ENCODE measurements at places on chromosomes 16 and 17.

- DNase-seq: no peak
These were observed 224.2 kb downstream of the PARN start for GRCh38 chr16:14405611-14406537.

- no peak for DNase-seq
These were observed 79.0 kb downstream of the NFAT5 start for GRCh38 chr16:69644790-69645189.

DNA sequence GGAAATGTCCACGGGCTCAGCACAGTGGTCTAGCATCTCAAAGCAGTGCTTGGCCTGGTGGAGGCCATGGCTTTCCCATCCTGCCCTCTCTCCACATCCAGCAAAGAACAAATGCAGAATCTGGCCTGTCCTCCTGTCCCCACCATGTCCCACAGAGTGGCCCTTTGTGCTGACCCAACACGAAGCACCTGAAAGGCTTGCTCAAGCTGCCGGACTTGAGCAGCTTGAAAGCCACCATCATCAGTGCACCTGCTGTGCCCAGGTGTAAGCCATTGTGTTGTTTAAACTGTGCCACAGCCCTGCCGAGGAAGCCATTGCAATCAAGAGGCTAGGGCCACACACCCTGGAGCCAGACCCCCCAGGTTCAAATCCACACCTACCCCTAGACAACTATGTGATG is 115.5 kb downstream of the SOCS1 start:
- DNase-seq: no peak

GRCh38 chr17:72934927-72935326 is 157.6 kb downstream of the SLC39A11 start:
- no peak for DNase-seq

DNA sequence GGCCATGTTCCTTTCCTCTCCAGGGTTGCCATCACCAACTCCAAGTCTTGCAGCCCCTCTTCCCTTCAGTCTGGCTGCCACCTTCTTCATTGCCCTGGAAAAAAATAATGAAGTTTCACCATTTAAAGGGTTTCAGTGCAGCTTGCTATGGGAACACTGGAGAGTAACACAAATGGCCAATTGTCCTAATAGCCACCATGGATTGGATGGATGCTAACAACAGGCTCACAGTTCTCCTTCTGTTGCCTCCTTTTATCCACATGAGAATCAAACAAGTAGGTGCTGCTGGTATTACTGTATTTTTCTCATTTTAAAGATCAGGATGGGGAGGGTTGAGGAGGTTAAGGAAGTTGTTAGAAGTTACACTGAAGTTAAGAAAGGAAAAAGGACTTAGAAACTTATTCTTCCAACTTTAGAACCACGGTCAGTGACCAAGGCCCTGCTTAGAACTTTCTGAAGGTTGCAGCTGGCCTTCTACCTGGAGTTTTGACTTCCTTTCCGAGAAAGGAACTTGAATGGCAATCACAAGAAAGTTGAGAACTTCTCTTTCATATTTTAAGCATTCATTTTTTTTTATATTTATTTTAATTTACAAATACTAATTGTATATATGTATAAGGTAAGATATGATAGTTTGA is 198.0 kb upstream of the MAF start:
- DNase-seq: no peak

- DNase-seq: no peak
These were observed 68.7 kb downstream of the HIC1 start for GRCh38 chr17:2123375-2124251.
